ENCODE measurements at places on chromosomes 6 and 20. TPM values are rescaled to one million over a fixed set of nuclear protein-coding genes. Genes with fewer than 3 reads are reported as not detected.

- peaks cover 5% of the 10 kb centered on the region for H3K27me3 ChIP-seq
- H3K36me3 ChIP-seq, result no peaks in the 10 kb centered on the region
- H3K4me3 ChIP-seq, result no peak overlapping the region
- no peak for DNase-seq
Measured at GRCh38 chr6:30759575-30760239, 15.4 kb upstream of the IER3 start.

SLC35F1 gene
- total RNA-seq, result 22.4 TPM

DNA sequence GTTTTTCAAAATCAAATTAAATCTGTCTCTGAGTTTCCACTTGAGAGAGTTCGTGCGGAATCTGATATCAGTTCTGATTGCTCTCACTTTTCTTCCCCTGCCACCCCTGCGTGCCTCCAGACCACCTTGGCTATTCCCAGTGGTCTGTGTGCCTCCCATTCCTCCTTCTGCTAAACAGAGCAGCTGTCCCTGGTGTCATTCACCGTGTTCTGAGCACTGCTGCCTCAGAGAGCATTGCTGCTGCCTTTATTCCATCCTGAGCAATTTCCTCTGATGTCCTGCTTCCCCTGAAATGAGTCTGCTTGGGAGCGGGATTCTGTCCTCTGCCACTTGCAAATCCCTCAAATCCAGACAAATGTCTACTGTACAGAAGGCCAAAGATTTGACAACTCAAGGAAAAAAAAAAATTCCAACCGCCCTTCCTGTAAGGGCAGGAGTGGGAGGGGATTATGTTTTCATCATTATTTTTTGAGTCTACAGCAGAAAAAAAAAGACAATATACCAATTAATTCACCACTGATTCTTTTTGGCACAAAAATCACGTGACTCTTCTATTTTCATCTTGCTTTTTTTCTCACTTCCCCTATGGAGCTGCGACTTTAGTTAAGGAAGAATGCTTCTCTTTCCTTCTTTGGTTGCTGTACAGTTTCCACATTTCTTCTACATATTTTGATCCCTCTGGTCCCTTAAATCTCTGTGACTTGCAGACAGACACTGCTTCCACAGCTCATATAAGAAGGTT lies 833.0 kb downstream of the EPHA7 start:
- H3K4me1 ChIP-seq, result peaks cover 20% of the 10 kb centered on the region
- peaks cover 2% of the 10 kb centered on the region for H3K27me3 ChIP-seq
- DNase-seq, result peak; percentile 19
- no peaks in the 10 kb centered on the region for H3K36me3 ChIP-seq
- H3K27ac ChIP-seq, result peak overlapping the region; percentile 65

- no peaks in the 10 kb centered on the region for H3K36me3 ChIP-seq
- H3K4me1 ChIP-seq, result peaks cover 2% of the 10 kb centered on the region
- peaks cover 5% of the 10 kb centered on the region for H3K27me3 ChIP-seq
- peak; percentile 85 for DNase-seq
- H3K27ac ChIP-seq, result peak overlapping the region; percentile 73
- peak overlapping the region; percentile 80 for H3K4me3 ChIP-seq
Measured at GRCh38 chr20:380763-381580, 412 bp downstream of the TRIB3 start.

- no peak for DNase-seq
- H3K36me3 ChIP-seq, result no peaks in the 10 kb centered on the region
- no peak overlapping the region for H3K4me3 ChIP-seq
- no peaks in the 10 kb centered on the region for H3K27me3 ChIP-seq
- no peaks in the 10 kb centered on the region for H3K4me1 ChIP-seq
- H3K27ac ChIP-seq, result no peak overlapping the region
Measured at GRCh38 chr6:136862662-136863061, 40.3 kb downstream of the PEX7 start.

- DNase-seq, result no peak
- no peak overlapping the region for H3K27ac ChIP-seq
- peaks cover under 1% of the 10 kb centered on the region for H3K4me1 ChIP-seq
- no peaks in the 10 kb centered on the region for H3K27me3 ChIP-seq
- no peaks in the 10 kb centered on the region for H3K36me3 ChIP-seq
Measured at GRCh38 chr6:125340991-125341390, 39.2 kb upstream of the HDDC2 start.

DNA sequence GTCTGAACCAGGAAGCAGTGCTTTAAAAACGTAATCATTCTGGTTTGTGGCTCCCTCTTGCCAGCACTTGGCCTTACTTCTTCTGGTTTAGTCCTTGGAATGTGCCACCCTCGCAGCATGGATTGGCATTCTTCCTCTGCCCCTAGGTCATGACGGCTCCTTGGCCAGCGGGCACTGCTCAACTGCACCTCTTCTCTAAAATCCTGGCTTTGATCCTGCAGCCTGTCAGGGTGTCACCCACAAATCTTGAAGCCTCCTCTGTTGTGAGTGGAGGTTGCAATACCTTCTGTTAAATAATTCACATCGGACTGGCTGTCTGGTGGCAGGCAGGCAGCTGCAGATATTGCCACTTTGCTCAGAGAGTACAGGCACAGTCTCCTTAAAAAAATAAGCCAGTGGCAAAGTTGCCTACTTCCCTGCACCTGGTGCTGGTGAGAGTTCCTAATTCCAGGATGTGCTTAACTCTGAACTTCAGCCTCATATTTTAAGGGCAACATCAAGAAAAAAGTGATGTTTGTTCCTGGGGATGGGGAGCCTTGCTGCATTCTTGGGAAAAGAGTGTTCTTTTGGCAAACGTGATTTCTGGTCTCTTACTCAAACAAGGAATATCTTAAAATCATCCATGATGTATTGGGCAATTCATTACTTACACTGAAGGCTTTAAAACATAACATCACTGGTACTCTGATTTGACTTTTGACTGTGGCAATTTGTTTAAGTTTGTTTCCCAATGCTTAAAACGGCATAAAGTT lies 179.8 kb downstream of the FOXA2 start:
- no peaks in the 10 kb centered on the region for H3K36me3 ChIP-seq
- no peak overlapping the region for H3K27ac ChIP-seq
- H3K27me3 ChIP-seq, result peaks cover 2% of the 10 kb centered on the region
- DNase-seq, result no peak
- H3K4me3 ChIP-seq, result no peak overlapping the region

METTL24 gene
- 1.5 TPM for total RNA-seq

NINL gene
- total RNA-seq, result 86.8 TPM

DNA sequence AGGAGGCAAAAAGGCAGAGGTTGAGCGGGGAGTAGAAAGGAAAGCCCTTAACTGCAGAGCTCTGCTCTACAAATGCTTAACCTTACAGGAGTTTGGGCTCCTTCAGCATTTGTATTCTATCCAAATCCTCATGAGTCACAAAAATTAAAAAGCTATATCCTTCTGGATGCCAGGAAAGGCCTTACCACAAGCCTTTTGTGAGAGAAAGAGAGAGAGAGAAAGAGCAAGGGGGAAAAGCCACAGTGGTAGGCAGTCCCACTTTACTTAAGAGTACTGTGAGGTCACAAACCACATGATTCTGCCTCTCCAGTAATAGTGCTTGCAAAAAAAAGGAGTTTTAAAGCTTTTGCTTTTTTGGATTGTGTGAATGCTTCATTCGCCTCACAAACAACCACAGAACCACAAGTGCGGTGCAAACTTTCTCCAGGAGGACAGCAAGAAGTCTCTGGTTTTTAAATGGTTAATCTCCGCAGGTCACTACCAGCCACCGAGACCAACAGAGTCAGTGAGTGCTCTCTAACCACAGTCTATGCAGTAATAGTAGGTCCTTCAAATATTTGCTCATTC lies at the start of gene RUNX2:
Gene RUNX2, plus strand, starts transcription at position 375 of the 567 bp plus-strand sequence. CDS start 397 bp downstream, outside the sequence.
- DNase-seq, result no peak
- no peaks in the 10 kb centered on the region for H3K4me1 ChIP-seq
- H3K27ac ChIP-seq, result no peak within 1 kb of the TSS
- H3K27me3 ChIP-seq, result no peaks in the 10 kb centered on the region

All from glutamatergic neuron (in vitro differentiated cells).